ENCODE measurements at places on chromosomes 2 and 18.
A peak's percentile ranks its signal among the peaks of the same experiment; 100 is the strongest.

- DNase-seq = no peak
These were observed 931.3 kb downstream of the CPS1 start for GRCh38 chr2:211487733-211488132.

- no peak for DNase-seq
These were observed 8.7 kb upstream of the GPR155 start for GRCh38 chr2:174495365-174496012.

DNA sequence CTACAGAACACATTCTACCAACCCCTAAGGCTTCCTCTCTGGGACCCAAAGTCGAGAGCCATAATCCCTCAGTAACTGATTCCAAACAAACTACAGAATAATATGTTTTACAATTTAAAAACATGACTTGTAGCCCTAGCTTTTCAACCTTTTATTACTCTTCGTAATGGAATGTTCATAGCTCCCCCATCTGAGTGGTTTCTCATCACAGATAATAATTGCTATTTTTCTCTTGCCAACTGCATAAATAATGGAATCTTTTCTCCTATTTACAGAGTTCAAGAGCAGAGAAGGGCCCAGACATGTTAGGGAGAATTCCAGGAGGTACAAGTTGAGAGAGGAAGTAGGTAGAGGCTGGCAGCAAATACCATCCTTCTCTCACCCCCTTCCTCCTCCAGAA is 59.9 kb upstream of the CERS6 start:
- no peak for DNase-seq

DNA sequence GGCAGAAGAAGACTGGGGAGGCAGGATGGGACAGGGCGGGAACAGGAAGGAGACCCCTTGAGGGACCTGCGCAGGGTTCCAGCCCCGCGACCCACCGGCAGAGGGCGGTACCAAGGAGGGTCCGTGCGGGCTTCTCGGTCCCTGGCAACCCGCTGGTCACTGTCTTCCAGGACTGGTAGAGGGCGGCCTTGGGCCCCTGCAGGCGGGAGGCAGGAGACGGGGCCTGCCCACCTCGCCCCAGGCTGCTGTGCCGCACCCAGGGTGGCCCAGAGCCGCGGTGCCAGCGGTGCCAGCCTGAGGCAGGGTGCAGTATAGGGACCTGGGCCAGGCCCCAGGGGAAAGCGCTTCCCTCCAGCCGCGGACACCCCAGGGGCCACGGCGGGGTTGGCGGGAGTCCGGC is 34.5 kb downstream of the NEURL3 start:
- peak; percentile 76 for DNase-seq

DNA sequence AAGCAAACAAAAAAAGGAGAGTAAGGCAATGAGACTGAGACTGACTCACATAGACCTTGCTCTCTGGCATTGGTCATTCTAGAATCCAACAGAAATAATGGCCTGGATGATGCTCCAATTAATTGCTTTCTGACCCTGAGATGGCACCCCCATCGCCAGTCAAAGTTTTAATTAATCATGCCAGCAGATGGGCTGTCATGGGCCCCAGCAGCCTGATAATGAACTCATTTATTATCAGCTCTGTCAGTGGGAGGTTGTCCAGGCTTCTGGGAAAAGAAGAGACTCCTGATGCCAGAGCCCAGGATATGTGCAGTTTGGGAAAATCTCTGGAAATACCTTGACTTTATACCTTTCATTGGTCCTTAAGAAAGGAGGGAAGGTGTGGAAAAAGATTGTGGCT is 115.2 kb downstream of the XRCC5 start:
- DNase-seq = no peak

DNA sequence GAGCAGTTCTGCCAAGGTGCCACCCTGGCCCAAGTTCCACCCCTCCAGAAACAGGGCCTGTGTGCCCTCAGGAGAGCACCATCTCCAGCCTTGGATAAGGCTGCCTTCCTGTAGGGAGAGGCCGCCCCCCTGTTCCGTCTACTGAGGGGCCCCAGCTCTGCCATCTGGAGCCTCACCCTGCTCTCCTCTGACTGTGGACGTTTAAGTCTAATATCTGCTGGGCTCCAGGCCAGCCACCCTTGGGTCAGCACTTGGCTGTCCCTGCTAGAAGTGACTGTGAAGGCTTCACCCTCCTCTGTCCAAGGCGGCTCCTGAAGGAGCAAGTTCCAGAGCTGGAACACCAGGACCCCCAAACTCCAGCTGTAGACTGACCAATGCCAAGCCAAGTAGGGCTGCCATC is 26.3 kb downstream of the RHOB start:
- DNase-seq = no peak

DNA sequence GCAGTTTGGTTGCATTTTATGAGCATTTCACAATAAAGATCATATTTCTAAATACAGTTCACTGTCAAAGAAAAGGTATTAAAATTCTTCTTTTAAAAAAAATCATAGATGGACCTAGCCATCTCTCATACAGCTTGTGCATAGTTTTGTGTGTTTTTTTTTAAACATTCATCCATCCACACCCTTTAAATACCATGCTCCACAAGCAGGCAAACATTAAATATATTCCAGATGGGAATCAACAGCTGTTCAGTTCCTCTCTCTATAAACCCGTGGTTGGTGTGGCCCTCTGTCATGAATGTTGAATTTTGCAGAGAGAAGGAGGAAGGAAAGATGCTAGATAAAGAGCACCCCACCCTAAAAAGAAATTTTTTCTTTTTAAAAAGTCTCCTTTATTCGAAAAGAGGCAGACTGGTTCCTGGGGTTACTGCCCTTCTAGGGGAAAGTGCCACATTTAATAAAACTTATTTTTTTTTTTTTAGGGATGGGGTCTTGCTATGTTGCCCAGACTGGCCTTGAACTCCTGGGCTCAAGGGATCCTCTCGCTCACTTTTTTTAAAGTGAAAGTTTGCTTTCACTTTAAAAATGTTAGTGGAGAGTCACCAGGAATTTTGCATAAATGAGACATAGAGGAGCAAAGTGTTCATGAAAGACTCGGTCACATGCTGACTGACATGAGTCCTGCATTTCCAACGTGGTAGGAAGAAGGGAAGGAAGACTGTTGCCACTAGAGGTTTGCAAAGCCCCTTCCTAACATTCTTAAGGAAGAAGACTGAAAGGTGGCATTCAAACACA is 73.9 kb upstream of the LMAN1 start:
- no peak for DNase-seq

Data from stimulated activated effector memory CD8-positive, alpha-beta T cell treated with anti-CD3 and anti-CD28 coated beads, Interleukin-12 subunit alpha, Interleukin-12 subunit beta, amount 100 ng/mL, for 72 hours (primary cell).